ENCODE measurements at places on chromosomes 1 and 21.

DNA sequence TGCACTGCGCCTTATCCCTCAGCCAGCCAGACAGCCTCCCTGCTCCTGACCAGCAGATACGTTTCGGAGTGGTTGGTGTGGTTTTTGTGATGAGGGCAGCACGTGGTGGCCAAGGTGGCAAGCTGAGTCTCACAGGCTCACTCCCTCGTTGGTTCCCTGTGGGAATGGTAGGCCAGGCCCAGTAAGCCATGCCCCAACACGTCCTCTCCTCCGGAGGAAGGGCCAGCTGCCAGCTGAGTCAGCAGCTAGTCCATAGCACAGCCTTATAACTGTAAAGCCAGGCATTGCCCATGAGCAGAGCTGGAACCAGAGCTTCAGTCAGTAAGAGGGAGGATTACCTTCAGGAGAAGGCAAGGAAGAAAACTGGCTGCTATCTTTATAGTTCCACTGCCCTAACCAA is 29.5 kb downstream of the SZRD1 start:
- no peak for DNase-seq

DNA sequence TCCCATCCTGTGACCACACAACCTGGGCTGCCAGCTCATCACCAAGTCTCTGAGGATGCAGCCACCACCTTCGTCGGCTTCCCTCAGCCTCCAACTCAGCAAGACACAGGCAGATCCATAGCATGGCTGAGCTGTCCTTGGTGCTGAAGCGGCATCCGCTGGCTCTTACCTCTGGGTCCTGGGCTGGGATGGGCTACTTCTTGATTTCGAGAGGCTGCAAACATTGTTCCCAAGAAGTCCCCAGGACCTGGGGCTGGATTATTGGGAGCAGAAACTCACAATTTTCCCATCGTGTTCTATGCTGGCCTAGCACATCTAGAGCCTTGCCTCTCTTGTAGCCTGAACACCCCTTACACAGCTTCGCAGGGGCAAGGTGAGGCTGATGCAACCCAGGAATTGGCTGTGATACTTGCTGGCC is 24.9 kb upstream of the C1QA start:
- no peak for DNase-seq

GRCh38 chr1:182143825-182144645 is 82.5 kb upstream of the ZNF648 start:
- DNase-seq, result no peak

DNA sequence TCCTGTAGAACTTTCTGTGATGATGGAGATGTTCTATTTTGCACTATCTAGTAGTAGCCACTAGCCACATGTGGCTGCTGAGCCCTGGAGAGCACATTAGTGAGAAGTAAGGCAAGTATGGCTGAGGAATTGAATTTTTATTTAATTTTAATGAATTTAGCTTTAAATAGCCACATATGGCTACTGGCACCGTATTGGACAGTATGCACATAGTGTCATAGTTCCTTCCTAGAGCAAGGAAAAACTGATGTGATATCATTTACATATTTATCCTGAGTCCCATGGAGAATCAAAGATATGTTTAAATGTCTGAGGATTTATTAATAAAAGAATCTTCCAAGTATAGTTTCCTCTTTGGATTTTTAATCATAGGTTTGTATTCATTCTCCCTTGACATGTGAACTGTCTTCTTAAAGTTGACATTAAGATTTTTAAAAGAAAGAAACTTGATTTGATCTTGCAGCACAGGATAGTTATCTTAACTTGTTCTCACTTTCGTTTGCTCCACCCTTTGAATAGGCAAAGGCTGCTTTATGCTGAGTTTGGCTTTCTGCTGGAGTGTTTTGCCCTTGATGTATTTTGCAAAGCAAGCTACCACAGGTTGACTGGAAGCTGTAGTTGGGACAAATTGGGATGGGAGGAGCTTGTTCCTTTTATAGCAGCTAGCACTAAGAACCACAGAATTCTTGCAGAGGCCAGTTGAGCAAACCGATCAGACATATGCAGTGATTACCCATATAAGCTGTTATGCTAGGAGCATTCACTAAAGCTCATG is 129.7 kb downstream of the VPS13D start:
- no peak for DNase-seq

DNA sequence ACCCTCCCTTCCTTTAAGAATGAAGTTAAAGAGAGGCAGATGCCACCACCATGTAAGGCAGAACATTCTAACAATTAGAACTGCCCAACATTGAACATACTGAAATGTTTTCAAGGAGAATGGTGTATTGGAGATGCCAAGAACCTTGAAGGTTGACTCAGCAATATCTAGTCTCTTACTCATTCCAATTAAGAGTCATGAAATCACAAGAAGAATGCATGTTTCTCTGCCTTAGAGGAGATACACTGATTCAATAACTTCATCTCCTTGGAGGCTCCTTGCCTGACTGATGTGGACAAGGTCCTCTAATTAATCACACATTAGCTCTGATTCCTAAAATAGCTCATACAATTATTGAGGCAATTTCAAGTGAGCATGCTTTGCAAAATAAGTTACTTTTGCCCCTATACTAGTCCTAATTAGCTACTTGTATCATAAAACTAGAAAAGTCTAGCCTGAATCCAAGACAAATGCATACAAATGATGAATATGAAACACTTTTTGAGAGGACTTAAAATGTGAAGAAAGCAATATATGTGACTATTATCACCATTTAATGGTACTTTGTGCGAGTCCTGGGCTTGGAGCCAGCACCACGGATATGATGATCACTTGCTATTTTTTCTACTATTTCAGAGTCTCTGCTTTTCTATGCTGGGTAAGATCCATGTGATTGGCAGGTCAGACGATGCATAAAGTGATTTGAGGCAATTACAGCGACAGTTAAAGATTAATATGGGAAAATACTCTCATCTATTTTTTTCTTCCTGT is 114.5 kb downstream of the DSCAM start:
- no peak for DNase-seq

- DNase-seq, result no peak
Measured at GRCh38 chr21:27477296-27477695, 510.4 kb upstream of the ADAMTS5 start.

DNA sequence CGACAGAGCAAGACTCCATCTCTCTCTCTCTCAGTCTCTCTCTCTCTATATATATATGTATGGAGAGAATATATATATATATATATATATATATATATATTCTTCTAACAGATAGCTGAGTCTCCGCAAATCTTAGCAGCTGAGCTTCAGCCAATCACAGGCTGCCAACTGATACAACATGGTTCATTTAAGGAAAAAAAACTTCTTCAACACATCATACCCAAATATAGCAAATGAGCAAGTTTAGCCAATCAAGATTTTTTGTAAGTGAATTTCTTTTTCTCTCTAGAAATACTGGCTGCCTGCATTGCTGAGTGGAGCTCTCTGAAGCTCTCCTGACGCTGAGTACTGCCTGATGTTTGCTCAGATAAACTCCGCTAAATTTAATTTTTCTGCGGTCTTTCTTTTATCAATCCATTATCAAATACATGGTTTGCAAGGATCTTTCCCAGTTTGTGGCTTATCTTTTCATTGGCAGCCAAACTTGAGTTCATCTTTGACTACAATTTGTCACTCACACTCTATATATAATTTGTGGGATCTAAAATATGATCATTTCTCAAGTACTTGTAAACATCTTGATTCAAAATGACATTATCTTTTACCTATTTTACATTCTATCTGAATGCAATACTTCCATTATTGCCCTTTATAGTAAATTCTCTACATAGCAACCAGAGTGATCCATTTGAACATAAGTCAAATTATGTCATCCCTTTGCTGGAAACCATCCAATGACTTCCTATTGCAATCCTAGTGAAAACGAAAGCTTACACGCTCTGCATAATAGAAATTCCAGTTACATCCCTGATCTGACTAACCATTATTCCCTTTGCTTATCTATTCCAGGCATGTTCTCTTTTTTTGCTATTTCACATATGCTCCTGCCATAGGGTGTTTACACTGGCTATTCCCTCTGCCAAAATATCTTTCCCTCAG is 2131.7 kb downstream of the MRPL39 start:
- DNase-seq, result no peak

- DNase-seq, result no peak
Measured at GRCh38 chr1:178774263-178774662, 49.2 kb downstream of the RALGPS2 start.

DNA sequence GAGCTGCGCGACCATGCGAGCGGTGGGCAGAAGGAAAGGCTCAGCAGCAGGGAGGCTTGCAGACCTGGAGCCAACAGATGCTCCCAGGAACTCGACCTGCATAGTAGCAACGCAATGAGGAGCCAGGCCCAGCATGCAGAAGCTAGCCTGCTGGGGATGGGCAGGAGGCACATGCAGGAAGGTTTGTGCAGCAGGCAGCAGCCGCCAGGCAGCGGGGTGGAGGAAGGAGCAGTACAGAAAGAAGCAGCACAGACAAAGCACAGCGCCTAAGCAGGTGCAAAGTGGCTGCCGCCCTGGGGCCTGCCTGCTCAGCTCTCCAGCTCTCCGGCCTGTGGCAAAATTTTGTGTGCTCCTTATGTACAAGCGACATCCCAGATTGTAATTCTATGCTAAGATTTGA is 213.5 kb upstream of the MAP1LC3C start:
- no peak for DNase-seq

DNA sequence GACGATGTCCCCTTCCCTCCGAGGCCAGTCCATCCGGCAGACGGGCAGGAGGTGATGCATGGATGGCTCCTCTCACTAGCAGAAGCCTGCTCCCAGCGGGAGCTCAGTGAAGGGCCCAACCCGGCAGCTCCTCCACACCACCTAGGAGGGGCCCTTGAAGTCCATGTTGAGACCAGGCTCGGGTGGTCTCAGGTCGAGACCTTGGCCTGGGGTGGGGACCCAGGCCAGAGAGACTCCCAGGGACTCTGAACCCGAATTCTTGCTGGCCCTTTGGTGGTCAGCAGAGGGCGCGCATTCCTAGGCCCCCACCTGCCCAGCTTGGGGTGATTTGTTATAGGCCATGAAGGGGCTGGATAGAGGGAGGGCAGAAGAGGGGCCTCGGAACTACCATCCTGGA is 642 bp upstream of the NT5C1A start:
- DNase-seq, result no peak

DNA sequence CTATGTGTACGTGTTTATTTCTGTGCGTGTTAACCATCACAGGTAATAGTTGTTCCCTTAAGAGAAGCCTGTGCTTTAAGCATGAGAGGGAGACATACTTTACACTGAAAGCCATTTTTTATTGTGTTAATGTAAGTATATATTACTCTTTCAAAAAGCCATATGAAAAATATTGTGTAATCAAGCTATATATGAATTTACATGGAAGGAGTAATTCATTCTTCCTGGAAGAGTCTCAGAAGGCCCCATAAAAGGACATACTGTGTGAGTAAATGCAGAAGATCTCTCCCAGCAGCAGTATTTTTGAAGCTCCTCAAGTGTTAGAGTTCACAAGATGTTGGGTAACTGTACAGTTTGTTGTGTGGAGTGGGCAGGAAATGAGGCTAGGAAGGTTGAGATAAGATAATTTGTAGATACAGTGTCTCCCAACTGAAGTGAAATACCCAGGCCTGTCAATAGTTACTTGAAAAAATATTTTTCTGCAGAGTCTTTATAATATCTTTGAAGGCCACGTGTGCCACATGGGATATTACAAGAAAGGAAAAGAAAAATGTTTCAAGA is 138.3 kb downstream of the PTGER3 start:
- no peak for DNase-seq

All from activated CD4-positive, alpha-beta T cell treated with anti-CD3 and anti-CD28 coated beads for 1 hour (primary cell).